A673 (cell line): ENCODE measurements at places on chromosomes 5 and 9.

DNA sequence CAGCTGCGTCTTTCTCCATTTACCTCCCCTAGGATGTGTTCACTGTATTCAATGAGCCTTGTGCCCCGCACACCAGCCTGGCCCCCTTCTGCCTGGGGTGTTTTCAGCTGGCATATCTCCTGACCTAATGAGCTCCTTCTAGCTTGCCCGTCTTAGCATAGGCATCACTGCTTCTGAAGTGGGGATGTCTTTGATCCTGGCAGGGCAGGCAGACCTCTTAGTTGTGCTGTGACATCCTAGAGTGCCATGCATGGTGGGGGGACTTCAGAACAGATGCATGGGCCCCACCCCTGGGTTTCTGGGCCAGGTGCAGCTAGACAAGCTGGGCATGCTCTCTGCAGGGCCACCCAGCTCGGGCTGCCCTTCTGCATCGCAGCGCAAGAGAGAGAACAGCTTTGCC is 172.7 kb downstream of the GADD45G start:
- DNase-seq: no peak

GRCh38 chr5:132639706-132640130 is 18.3 kb upstream of the IL13 start:
- no peak for DNase-seq

GRCh38 chr5:94223235-94223634 is 395.2 kb downstream of the KIAA0825 start:
- no peak for DNase-seq

GRCh38 chr9:119412399-119412798 is 43.2 kb upstream of the BRINP1 start:
- no peak for DNase-seq

DNA sequence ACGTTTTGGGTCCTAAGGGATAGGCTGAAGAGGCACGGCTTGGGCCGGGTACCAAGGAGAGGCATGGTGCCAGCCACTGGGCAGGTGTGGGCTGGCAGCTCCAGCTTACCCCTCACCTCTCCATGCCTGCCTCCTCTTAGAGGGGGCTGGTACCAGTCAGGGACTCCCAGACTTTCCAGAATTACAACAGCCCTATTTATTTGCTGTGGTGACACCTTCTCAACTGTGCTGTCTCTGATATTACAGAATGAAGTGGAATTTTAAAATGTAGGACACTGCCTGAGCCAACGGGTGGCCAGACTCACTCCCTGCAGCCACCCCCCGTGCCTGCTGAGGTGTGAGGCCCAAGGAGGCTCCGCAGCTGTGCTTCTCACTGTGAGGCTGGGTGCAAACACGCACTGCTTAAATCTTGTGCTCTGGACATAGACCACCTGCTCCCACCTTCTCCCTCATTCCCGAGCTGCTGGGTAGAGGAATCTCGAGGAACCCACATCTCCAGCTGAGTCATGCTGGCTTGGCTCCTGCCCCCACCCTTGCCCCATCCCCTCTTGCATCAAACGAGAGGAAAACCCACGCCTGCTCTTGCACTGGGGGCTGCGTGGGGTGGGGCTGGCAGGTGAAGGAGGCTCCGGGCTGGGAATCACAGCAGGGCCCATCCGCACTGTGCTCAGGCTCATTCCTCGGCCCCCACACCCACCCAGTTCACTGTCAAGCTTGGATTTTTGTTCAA is 47.9 kb downstream of the PRRT1B start:
- DNase-seq: no peak

GRCh38 chr9:75185585-75186170 is 97.4 kb downstream of the OSTF1 start:
- DNase-seq: peak; percentile 58
